Temporal lobe (tissue), 4 donors: ENCODE measurements at places on chromosomes 16 and 17. TPM values are rescaled to one million over a fixed set of nuclear protein-coding genes. Genes with fewer than 3 reads are reported as not detected.

The TMED6 gene
- total RNA-seq, result not detected

The KRTAP9-8 gene
- total RNA-seq, result not detected

The TRAPPC1 gene
- total RNA-seq, result 25.1 TPM

The COL1A1 gene
- total RNA-seq, result 41.1 TPM

The FZD2 gene
- 6.9 TPM for total RNA-seq

The CCL23 gene
- not detected for total RNA-seq

The IL34 gene
- total RNA-seq, result 1.5 TPM

The WFDC1 gene
- total RNA-seq, result 0.49 TPM

The SPNS2 gene
- total RNA-seq, result 7.9 TPM

The RNF112 gene
- total RNA-seq, result 21.6 TPM

The PRR35 gene
- not detected for total RNA-seq

The CDH16 gene
- not detected for total RNA-seq

The CCDC154 gene
- total RNA-seq, result 0.49 TPM

The KIF2B gene
- total RNA-seq, result not detected

The ZACN gene
- total RNA-seq, result not detected

The SPN gene
- total RNA-seq, result 0.25 TPM

The RNF222 gene
- not detected for total RNA-seq

The ASGR1 gene
- 11.3 TPM for total RNA-seq

The HNF1B gene
- total RNA-seq, result not detected

The SMIM36 gene
- total RNA-seq, result not detected

The WSCD1 gene
- 24.6 TPM for total RNA-seq

The KRT32 gene
- total RNA-seq, result not detected

The PRSS36 gene
- 0.49 TPM for total RNA-seq

The MYH3 gene
- 0.25 TPM for total RNA-seq

The TEKT5 gene
- not detected for total RNA-seq

The PAQR4 gene
- 14.8 TPM for total RNA-seq

The TBC1D3 gene
- total RNA-seq, result not detected

The SRSF2 gene
- 61.2 TPM for total RNA-seq

The CDK5R1 gene
- 224 TPM for total RNA-seq

The RAMP2 gene
- total RNA-seq, result 10.1 TPM

The MEFV gene
- total RNA-seq, result under 0.01 TPM

The GCGR gene
- not detected for total RNA-seq

The INPP5K gene
- 54.8 TPM for total RNA-seq

The KRT20 gene
- 0.25 TPM for total RNA-seq

The RHBDL3 gene
- total RNA-seq, result 0.98 TPM

The IGFALS gene
- not detected for total RNA-seq

The OTOP2 gene
- total RNA-seq, result not detected

The CDC27 gene
- total RNA-seq, result 82.4 TPM

The ZNF287 gene
- 19.4 TPM for total RNA-seq

The GAS2L2 gene
- 0.25 TPM for total RNA-seq

The CCDC78 gene
- 2.5 TPM for total RNA-seq

The CACNG4 gene
- 44.0 TPM for total RNA-seq

The SOX8 gene
- 21.6 TPM for total RNA-seq

The SLC35G6 gene
- not detected for total RNA-seq

The AP2B1 gene
- 216 TPM for total RNA-seq

The CHRNE gene
- total RNA-seq, result 0.25 TPM

The CTDNEP1 gene
- total RNA-seq, result 49.9 TPM

The KRT12 gene
- not detected for total RNA-seq

The KCNJ18 gene
- not detected for total RNA-seq

The MT4 gene
- not detected for total RNA-seq

The HBA2 gene
- 393 TPM for total RNA-seq

The TSR1 gene
- 28.0 TPM for total RNA-seq

The DUS2 gene
- 8.4 TPM for total RNA-seq
